ENCODE measurements at places on chromosomes 12 and 14.
A peak's percentile ranks its signal among the peaks of the same experiment; 100 is the strongest.

DNA sequence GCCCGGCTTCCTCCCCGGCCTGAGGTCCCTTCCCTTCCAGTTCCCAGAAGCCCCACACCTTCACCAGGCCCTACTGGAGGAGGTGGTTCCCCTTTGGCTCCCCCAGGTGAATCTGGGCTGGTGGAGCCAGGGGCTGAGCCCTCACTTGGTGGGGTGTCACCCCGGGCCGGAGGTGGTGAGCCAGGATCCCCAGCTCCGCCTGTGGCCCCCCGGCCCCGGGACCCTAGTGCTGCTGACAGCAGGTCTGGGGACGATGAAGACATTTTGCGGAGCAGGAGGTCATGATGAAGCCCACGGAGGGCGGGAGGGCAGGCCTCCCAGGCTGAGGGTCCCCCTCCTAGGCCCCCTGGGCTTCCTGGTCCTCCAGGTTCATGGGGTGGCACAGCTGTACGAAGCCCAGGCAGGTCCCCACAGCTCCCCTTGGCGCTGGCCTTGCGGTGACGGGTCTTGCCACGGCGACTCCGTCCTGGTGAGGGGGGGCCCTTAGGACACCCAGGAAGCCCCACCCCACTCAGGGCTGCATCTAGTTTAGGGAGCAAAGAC lies 16.6 kb downstream of the MAP3K12 start:
- DNase-seq = no peak

- DNase-seq = peak; percentile 36
Observed at GRCh38 chr12:95593266-95593871, 42.1 kb upstream of the USP44 start.

DNA sequence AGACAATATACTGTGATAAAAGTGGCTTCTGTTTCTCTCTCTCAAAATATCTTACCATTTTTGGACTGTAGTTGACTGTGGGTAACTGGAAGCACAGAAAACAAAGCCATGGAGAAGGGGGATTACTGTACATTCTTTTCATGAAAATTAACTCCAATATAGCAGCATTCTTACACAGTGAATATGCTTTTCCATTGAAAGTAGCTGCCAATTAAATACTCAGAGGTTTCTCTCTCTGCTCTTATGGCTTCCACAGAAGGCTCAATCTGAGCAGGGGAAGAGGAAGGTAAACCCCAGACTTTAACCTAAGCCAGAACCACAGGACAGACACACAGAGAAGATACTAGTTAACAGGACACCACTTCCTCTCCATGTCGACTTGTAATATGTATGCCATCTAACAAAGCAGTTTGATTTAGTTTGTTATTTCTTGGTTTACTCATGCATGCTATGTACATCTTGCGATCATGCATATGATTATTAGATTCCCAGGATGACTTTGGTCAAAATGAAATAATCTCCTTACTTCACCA lies 150.2 kb downstream of the SSPN start:
- DNase-seq = no peak

DNA sequence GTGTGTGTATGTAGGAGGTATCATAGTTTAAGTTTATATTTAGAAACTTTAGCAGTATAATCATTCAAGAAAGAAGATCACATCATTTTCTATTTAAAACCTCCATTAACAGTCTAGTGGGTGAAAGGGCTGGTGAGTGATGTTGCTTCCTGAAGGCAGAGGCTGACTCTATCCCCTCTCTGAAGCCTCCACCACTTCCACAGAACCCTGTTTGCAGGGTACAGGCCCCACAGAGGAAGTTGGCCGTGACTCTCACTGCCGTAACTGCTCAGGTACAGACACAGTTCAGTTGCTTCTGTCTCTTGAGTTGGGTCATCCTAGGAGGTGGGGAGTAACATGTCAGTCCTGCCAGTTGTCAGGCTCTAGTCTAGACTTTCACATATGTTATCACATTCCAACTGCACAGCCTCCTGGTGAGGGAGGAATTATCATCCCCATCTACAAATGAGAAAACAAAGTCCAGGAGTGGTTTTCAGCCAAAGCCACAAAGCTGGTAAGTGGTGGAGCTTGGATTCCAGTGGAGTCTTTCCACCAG lies 31.5 kb downstream of the CFL2 start:
- DNase-seq = no peak

DNA sequence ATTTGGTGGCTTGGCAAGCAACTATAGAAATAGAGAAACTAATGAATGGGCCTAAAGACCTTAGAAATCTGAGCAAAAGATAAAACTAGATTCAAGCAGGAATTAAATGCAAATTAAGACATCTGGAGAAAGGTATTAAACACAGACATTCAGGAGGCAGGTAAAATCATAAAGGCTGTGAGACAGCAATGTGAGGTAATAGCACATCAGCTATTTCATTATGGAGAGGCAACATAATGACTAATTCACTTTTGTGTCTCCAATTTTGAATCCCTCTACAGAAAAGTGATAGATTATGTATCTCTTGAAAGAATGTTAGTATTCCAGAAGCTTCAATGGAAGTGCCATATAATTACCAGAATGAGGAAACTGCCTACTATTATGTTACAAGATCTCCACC lies 175.9 kb upstream of the LRIG3 start:
- no peak for DNase-seq

GRCh38 chr12:79086541-79087296 lies 222.1 kb downstream of the SYT1 start:
- no peak for DNase-seq

Measured in NCI-H1092 (cell line).